NCI-H82 (cell line): ENCODE measurements at places on chromosomes 1 and 21.

- peak; percentile 83 for DNase-seq
Measured at GRCh38 chr1:203480525-203481084, 5.0 kb downstream of the PRELP start.

- no peak for DNase-seq
Measured at GRCh38 chr21:39193380-39193779, 10.1 kb upstream of the PSMG1 start.

- no peak for DNase-seq
Measured at GRCh38 chr1:181028196-181028595, 5.5 kb upstream of the STX6 start.

DNA sequence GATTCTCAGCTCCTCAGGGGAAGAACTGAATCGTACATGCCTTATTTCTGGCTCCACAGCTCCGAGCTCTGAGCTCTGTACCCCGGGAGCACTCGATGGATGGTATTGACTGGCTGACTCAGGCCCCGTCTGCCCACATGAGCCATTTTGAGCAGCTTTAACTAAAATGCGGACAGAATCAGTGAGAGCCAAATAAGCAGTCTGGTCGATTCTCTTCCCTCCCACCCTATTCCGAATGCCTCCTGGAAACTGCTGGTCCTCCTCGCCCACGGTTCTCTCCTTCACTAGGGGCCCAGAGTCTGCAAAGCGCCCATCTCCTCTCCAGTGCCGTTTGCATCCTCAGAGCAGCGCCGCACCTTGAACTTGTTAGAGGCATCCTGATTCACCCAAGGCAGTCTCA is 125.9 kb upstream of the IRF2BP2 start:
- no peak for DNase-seq

DNA sequence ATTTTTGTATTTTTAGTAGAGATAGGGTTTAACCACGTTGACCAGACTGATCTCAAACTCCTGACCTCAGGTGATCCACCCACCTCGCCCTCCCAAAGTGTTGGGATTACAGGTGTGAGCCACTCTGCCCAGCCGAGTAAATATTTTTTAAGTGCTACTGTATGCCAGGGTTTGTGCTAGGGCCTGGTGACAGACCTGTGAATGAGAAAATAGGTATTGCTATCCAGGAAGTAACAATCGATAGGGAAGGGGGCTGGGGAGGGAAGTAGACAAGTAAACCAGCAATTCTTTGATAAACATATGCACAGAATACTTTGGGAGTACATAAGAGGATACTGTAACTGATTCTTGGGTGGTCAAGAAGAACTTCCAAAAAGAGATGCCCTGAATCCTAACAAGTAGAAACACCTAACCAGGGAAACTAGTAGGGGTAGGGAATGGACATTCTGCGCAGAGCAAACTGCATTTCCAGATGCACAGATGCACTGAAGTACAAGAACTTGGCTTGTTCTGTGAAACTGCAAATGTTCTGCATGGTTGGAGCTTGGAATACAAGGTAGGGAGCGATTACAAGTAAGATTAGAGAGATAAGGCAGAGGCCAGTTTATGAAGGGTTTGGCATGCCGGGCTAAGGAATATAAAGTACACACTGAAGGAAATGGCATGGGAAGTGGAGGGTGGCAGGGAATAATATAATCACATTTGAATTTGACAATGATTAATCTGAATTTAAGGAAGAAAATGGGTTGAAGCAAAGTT is 19.0 kb upstream of the DOCK7 start:
- DNase-seq, result no peak

DNA sequence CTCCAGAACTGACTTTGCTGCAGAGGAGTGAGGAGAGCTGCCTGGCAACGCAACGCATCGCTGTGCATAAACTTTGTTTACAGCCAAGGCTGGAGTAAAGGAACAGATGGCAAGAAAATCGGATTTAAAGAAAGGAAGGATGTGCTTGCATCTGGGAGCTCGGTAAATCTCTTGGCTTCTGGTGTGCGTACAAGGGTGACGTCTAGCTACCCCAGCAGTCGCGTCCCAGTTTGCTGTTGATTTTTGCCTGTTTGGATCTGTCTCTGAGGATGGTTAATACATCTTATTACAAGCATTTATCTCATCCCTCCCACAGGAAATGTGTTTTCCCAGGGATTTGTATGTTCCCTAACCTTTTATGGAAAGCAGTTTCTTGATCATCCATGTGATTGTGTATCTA is 73.3 kb upstream of the RALGPS2 start:
- DNase-seq, result peak; percentile 99

GRCh38 chr1:21775550-21775914 is 7.4 kb downstream of the USP48 start:
- no peak for DNase-seq

- no peak for DNase-seq
Measured at GRCh38 chr1:1914971-1915692, at the start of gene CALML6. TSS of gene CALML6 (plus strand) at chr1:1915260. CDS start at chr1:1915281, 21 bp downstream.
